ENCODE measurements at places on chromosomes 2 and 18.

GRCh38 chr18:50578030-50578429 lies 18.1 kb downstream of the MAPK4 start:
- DNase-seq, result no peak

- no peak for DNase-seq
These were observed 1.1 kb downstream of the ATAD2B start for GRCh38 chr2:23925702-23926289.

GRCh38 chr18:79903787-79904356 lies 47.6 kb downstream of the SLC66A2 start:
- DNase-seq, result no peak

DNA sequence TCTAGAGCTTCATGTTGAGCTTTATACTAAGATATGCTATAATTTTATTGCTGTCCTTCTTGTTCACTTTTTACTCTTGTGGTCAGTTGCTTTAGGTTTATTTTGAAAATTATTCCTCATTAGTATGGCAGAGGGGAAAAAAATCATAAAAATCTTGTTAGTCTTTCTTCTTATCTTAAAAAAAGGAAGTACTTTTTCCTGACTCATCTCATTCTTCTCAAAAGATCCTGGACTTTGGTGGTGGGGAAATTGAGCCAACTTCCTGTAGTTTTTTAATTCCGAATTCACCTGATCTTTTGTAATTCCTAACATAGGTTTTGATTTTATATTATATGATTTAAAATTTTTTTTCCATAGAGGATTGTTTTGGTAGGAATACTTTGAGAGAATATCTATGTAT lies 3.8 kb downstream of the SLC4A1AP start:
- DNase-seq, result no peak

DNA sequence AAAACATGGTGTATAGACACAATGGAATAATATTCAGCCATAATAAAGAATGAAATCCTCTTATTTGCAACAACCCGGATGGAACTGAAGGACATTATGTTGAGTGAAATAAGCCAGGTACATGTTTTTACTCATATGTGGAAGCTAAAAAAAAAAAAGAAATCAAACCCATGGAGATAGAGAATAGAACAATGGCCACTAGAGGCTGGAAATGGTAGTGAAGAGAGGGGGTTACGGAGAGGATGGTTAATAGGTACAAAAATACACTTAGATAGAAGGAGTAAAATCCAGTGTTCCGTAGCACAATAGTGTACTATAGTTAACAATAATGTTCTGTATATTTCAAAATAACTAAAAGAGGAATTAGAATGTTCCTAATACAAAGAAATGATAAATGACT lies 12.8 kb upstream of the KIAA2012 start:
- DNase-seq, result no peak

- DNase-seq, result no peak
These were observed 10.0 kb upstream of the DES start for GRCh38 chr2:219408204-219408603.

- DNase-seq, result no peak
These were observed 234.5 kb downstream of the PARD3B start for GRCh38 chr2:204779771-204780170.

- no peak for DNase-seq
These were observed 19.9 kb downstream of the PTH2R start for GRCh38 chr2:208426412-208427045.

DNA sequence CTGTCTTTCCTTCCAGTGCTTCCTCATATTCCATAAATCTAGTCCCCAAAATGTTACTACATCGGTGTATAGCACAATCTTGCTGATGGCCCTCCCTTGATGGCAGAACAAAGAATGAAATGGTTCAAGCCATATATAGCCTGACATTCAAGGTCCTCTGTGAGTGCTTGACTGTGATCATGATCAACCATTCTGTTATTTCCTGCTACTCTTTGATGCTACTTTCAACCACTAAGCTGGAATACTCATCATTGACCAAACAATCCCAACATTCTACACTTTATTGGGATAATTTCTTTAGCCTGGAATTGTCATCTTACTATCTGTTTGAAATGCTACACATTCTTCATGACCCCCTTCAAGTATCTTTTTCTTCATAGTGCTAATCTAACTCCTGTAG lies 633.9 kb downstream of the PLCL1 start:
- no peak for DNase-seq

- no peak for DNase-seq
These were observed 64.4 kb downstream of the IKZF2 start for GRCh38 chr2:213087040-213087439.

DNA sequence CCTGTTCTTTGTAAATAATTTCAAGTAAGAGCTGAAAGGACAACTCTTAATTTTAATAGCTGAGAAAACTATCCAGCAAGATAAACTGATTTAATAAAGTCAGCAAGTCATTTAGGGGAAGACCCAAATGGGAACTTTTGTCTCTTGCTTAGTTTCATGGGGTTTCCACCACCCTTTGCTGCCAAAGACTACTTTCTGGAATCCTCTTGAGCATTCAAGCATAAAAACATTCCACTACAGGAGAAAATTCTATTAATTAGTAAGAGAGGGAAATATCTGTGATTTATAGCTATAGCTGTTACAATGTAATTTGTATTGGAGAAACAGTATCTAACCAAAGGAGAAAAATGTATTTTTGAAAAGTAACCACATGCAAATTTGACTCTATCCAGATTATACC lies 20.6 kb downstream of the EFEMP1 start:
- no peak for DNase-seq

DNA sequence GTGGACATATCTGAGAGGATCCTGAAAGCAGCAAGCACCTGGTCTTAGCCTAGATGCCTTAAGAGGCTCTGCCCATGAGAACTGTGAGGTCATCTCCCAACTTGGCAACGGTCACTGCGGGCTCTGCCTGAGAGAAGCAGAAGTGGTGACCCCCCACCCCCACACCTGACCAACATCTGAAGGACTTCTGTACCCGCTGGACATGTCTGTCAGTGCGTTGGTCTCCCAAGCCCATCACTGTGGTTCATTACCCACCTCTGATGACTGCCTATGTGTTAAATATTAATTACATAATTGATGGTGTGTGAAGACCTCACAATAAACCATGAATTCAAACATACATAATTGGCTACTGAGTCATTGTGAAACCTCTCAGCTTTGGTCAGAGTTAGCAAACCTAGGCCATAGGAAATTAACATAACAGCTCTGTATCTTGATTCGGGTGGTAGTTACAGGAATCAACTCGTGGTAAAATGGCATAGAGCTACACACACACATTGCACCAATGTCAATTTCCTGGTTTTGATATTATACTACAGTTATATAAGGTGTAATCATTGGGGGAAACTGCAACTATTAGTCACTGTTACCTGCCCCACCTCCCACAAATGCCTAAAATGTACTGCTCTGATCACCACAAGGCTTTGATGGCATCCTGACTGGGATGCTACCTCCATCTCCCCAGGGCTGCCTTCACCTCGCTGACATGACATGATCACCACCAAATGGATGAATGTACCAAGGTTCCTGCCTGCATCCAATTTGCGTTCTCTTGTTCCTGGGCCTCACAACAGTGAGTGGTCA lies 4.3 kb upstream of the GALNT1 start:
- DNase-seq, result no peak

DNA sequence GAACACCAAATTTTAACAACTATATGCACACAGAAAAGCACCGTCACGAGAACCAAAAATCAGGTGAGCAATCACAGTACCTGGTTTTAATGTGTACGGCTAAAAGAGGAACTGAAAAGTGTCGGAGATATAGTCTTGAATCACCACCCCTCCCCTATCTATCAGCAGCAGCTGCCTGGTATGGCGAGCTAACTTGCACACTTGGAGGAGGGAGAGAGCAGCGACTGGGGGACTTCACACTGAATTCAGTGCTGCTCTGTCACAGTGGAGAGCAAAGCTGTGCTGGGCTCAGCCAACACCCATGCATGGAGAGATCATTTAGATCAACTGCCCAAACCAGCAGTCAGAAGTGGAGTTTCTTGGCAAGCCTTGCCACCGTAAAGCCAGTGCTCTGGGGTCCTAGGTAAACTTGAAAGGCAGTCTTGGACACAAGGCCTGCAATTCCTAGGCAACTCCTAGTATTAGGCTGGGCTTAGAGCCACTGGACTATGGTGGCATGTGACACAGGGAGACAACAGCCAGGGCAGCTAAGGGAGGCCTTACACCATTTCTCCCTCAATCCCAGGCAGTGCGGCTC lies 89.2 kb upstream of the CD226 start:
- DNase-seq, result no peak

- no peak for DNase-seq
These were observed 73.2 kb downstream of the CERS6 start for GRCh38 chr2:168529054-168529833.

DNA sequence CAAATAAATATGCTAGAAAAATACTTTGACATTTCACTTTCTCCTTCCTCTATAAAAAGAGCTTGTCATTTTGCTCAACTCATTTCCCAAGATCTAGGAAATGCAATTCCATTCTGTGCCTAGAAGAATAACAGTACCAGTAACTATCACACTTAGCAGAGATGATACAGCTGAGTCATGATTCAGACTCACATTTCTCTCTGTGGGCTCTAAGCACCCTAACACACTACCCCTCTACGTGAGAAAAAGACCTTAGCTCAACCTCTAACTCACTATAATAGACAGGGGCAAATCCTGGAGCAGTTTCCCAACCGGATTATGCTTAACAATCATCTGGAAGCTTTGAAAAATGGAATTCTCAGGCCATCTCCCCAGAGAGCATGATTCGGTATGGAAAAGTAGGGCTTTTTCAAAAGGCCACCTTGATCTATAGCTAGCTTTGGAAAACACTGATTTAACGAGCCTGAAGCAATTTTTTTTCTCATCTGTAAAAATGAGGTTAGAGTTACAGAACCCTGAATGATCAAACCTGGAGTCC lies 1312.3 kb upstream of the PIK3C3 start:
- DNase-seq, result no peak

DNA sequence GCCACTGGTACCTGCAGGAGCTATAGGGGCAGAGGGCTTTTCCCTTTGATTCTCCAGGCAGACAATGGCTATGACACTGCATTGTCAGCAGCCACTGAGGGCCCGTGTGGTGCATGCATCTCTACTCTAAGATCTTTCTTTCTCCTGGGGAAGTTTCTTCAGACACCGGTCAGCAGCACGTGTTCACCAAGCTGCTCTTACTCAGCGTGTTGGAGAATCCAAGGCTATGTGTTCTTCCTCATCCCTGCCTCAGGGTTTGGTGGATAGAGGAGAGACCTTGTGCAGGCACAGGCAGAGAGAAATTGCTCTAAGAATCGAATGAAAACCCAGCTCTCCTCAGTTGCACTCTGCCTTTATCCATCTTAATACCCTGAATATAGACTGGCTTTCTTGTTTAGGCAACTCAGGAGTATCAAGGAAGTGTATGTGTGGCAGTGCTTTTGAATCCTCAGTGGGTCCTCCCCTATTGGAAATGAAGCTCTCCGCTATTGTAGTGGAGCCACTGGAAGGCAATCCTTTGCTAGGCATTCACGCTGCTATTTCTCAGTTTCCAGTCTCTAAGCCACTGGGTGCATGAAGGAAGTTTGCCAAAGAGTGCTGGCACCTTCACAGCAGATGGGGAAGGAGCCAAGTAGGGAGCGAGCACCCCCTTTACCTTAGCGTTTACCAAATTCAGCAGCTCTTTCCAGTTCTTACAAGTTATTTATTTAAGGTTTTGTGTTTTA lies 86.9 kb upstream of the EML6 start:
- DNase-seq, result no peak

DNA sequence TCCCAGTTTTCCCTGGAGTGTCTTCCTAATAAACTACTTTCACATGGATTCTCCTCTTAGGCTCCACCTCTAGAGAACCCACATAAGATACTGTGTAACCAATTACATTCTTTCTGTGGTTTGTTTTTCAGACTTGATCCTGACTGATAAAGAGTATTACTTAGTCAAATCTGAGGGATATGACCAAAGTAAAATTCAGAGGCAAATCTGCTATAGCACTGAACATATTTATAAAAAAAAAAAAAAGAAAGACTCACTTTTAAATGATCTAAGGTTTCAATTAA lies 13.9 kb downstream of the CKAP2L start:
- no peak for DNase-seq

DNA sequence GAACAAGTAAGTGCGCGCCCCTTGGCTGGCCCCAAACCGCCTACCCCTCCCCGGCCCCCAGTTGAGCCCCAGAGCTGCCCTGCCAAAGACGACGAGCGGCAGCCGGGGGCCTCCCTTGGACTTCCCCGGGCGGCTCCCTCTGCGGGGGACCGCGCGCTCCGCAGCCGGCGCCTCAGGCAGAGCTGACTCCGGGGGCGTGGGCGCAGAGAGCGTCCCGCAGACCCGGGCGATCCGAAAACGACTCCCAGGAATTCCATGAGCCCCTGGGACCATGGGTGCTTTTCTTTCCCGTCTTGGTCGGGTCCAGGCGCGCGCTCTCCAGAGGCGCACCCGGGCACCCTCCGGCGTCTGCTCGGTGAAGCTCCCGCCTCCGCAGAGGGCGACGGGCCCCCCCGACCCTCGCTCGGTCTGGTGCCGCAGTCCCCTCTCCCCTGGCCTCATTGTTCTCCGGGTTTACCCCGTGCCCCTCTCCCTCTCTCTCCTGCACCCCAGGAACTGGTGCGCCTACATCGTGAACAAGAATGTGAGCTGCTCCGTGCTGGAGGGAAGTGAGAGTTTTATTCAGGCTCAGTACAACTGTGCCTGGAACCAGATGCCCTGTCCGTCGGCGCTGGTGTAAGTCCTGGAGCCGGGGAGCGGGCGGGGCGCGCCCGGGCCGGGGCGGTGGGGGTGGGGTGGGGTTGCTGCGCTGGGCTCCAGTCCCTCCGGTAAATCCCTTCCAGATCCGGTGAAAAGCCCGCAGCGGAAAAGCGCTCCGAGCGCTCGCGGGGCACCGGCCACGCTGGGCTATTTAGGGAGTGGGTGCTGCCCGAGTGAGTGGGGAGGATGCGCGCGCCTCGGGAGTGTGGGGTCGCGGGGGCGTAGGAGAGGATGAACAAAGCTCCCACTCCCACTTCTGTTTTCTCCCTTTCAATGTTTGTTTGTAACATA lies 776 bp downstream of the EMILIN2 start:
- DNase-seq, result no peak

- no peak for DNase-seq
These were observed 174.5 kb upstream of the MGAT5 start for GRCh38 chr2:134079373-134079772.

DNA sequence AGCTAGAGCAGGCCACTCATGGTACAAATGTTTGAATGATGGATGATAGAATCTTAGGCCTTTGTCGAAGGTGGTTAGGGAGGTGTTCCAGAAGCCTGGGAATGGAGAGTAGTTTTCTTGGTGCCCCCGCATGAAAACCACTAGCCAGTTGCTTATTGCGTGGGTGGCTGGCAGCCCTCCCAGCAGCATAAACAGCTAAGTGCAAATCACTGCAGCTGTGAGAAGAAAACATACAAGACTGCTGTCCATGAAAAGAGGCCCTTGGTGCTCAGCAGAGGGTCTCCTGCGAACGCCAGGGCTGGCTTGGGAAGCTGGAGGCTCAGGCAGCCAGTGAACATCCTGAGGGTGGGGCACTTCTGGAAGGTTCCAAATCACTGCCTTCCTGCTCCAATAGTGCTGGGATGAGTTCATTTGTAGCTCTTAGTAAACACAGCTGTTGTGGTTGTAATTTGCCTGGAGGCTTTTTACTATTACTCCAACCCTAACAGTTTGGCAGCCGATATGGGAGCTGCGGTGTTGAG lies 118.8 kb downstream of the MGAT5 start:
- no peak for DNase-seq

- DNase-seq, result no peak
These were observed 184.8 kb upstream of the ZEB2 start for GRCh38 chr2:144704709-144705095.

- peak; percentile 7 for DNase-seq
These were observed 251.1 kb upstream of the PIK3C3 start for GRCh38 chr18:41703744-41704530.

Data from iPS DF 19.7 (cell line).